ENCODE measurements at places on chromosomes 3 and 15.

GRCh38 chr15:88800026-88800425 lies 3.2 kb upstream of the ACAN start:
- no peak for DNase-seq

DNA sequence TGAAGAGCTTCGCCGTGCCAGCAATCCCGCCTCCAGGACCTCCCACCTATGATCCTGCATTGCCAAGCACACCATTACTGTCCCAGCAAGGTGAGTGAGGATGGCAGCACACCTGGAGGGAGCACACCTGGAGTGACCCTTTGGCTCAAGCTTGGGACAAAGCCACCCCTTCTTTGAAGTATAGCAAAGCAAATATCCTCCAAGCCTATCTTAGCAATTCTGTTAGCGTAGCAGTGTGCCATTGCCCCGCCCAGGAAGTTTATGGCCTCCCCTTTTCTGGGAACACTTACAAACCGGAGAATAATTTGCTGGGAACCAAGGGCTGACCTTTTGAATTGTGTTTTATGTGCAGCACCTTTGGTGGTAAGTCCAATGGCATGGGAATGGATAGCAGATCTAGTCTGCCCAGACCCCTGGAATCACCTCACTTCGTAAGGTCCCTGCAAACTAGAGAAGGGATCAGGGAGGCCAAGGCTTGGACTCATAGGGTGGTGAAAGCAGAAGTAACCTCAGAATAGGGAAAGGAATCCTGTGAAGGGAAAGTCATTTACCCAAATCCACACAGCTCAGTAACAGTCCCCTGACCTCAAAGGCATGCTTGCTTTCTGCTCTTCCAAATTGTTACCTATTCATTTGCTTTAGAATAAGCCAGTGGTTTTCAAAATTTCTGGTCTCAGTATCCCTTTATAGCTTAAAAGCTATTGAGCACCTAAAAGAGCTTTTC lies 70.1 kb downstream of the HCN4 start:
- DNase-seq: no peak

DNA sequence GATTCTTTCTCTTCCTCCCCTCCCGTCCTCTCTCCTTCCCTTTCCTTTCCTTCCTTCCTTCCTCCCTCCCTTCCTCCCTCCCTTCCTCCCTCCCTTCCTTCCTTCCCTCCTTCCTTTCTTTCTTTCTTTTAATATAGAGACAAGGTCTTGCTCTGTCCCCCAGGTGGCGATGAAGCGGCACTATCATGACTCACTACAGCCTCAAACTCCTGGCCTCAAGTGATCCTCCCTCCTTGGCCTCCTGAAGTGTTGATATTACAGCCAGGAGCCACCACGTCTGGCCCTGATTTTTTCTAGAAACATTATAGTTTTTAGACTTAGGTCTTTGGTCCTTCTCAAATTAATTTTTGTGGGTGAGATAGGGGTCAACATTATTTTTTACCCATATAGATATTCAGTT lies 15.5 kb downstream of the GRM2 start:
- DNase-seq: no peak

DNA sequence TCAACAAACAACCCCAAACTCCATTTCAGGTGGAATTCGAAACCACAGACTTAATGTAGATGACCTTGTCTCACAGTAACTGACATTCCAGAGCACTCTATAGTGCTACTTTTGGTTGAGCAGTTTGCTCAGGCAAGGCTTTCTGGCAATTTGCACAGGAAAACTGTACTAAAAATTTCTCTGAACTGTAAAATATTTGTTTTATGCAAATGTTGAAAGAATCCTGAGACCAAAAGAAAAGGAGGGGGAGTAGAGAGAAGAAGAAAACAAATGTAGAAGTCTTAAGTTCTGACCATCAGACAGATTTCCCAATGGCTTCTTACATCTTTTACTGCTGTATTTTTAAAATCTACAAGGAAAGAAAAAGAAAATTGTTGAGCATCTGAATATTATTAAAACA lies 53.5 kb downstream of the DTWD1 start:
- no peak for DNase-seq

DNA sequence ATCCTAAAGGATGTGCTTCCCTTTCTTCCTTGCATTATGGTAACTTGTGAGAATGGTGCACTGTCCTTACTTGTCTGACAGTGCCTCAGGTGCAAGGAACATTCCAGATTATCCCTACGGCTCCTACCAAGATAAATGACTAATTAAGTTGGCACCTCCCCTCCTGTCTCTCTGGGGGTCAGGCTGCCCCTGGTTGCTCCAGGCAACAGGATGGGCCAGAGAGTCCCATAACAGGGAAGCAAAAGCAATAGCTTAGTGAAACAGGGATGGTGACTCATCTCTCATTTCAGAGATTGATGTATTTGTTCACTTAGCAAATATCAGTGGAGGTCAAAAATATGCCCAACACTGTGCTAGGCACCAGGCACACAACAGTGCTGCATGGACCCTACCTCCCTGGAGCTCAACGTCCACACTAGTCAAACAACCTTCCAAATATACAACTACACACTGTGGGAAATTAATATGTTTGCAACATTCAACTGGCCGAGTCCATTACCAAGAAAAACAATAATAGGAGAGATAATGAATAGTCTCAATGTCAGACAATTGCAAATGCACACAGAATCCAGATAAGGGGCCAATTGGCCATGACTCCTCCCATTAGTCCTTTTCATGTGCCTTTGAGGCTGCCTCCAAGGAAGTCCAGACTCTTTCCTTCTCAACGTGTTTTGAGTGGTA lies 249.0 kb downstream of the TLE3 start:
- DNase-seq: no peak

GRCh38 chr3:3600665-3601340 lies 198.4 kb upstream of the LRRN1 start:
- no peak for DNase-seq

DNA sequence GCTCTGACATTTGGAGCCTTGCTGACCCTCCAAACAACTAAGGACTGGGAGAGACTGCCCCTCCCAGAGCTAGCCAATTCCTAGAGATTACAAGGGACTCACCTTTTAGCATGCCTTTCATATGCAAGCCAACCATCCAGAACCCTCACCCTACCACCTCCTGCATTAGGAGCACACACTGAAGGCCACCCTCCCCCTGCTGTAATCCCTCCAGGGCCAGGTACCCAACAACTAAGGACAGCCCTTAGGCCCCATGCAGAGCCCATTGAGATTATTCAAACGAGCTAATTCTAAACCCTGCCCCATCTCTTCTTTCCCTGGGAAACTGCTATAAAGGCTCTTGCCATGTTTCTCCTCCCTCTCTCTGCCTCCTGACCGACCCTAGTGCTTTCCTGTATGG lies 352.6 kb downstream of the ERC2 start:
- no peak for DNase-seq

- no peak for DNase-seq
Observed at GRCh38 chr3:52220380-52221026, 4.9 kb downstream of the TLR9 start.

DNA sequence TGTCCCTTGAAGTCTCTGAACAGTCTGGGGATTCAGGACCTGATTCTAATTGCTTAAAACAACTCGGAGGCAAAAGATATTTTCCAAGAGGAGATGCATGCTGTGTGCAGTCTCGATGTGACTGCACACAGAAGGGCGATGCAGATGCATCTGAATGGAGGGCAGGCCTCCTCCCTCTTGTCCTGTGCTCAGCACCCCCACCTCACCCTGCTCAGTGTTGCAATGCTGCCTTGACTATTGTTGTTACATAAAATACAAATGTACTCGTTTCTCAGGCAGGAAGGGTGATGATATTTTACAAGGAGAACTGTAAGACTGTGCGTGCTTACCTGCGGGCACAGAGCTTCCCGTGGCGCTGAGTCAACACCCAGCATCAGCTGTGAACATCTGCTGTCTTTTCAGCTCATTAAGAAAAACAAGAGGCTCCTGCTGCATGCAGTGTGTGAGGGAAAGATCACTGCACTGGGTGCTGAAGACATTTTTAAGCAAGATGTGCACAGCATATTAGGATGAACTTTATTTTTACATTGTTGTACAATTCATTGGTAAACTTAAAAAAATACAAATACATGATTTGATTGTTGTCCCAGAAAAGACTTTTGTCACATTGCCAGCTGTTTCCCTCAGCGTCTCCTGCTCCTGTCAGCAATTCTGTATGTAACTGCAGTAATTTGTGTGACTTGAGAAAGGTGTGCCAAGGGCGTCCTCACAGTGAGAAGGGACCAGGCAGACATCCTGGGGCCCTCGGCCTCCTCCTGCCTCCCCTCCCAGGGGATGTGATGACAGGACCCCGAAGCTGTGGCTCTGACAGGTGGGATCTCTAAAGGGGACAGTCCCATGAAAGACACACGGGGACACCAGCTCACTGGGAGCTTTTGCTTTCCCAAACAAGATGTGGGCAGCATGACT lies 56.3 kb upstream of the RPL32 start:
- DNase-seq: no peak

GRCh38 chr15:25784876-25785640 lies 78.1 kb downstream of the ATP10A start:
- DNase-seq: no peak

DNA sequence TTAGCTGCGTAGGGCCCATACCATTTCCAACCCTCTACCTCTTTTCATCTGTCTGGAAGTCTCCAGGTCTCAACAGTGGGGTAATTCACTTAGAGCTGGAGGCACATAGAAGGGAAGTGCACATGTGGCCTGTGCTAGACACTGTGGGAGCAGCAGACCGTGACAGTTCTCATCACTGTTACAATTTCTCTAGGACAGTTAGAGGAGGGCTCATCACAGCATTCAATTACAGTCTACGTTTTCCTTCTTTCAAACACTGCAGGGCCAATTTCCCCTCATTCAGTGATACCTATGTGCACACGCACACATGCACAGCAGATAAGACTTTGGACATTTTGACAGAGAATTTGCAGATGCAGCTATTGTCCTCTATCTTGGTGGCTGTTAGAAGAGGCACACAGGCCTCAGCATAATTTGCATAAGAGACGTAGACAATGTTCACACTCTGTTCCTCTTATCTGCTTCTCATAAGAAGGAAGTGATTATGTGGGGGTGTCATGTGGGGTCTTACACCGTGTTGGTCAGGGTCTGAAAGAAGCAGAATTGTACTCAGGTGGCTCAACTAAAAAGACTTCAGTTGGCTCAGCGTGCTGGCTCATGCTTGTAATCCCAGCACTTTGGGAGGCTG lies 12.6 kb upstream of the HRG start:
- no peak for DNase-seq

- no peak for DNase-seq
Observed at GRCh38 chr15:92527197-92527596, 128.4 kb downstream of the FAM174B start.

DNA sequence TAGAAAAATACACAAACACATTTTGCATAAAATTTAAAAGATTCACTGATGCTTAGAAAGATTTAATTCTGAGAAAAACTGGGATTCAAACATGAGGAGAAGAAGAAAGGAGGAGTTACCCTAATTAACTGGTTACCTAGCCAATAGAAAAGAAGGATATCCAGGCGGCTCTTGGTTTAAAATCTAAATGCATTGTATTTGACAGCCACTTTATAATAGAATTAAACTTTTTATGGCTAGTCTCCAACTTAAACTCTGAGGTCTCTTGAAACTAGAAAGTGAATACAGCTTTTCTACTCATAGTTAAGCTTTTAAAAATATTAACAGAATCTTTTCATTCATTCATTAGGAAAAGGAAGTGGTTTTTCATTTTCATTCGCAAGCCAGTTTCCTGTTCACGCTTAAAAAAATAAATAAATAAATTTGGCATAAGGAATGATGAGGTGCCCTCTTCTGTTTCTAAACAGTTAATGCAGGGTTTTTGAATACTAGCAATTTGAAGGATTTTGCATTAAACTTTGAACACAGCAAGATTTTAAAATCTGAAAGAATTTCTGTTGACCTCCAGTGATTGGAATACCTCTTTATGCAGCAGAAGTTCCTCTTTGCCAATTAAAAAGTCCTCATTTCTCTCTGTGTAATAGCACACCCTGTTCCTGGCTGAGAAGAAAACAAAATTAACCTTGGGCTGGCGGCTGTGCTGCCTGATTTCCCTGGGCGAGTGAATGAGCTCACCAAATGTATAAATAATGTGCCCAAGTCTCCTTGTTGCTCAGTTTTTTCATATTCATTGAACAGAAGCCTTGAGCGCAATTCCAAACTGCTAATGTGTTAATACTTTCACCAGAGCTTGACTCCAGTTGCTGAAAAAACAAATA lies 105.1 kb downstream of the ZMAT3 start:
- no peak for DNase-seq

DNA sequence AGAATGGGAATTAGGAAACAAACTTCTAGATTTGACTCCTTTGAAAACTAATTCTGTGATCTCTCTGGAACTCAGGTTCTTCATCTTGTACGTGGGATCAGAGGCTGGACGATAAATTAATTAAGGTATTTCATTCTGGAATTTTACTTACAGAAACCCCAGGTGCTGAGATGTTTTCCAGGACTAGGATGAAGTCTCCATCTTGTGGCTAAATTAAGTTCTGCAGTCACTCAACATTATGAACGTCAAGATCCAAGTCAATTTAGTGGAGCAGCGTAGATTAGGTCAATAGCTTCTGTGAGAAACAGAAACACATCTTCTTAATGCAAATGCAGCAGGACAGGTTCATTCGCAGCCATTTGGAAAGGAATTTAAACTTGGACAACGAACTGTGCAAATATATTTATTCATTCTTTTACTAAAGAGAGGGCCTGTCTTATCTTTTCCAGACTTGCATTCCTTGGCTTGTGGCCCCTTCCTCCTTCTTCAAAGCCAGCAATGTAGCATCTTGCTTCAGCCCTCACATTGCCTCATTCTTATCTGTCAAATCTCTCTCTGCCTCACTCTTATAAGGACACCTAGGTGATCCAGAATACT lies 26.7 kb upstream of the TMC3 start:
- no peak for DNase-seq

DNA sequence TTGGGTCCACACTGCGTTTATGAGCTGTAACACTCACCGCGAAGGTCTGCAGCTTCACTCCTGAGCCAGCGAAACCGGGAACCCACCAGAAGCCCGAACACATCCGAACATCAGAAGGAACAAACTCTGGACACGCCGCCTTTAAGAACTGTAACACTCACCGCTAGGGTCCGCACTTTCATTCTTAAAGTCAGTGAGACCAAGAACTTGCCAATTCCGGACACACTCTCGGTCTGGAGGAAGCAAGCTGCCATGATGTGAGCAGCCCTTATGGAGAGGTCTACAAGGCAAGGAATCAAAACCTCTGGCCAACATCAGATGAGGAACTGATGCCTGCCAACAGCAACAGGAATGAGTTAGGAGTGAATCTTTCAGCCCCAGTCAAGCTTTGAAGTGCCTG lies 62.9 kb downstream of the SLC28A2 start:
- no peak for DNase-seq

DNA sequence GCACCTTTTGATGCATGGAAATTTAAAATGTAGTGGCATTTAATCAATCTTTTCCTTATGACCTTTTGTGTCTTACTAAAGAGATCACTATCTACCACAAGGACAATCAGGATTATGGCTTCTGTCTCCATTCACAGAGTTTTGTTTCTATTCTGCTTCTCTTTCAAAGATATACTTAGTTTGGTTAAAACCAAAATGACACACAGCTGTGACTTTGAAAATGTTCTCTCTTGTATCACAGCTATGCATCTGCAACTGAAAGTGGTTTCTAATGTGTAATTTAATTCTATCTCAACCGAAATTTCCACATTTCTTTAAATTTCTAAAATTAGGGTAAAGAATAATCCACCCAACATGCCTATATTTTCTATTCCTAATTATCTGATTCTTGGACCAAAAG lies 27.7 kb downstream of the HLTF start:
- no peak for DNase-seq

All from cortex of kidney (tissue), 1 donor.